ENCODE measurements at places on chromosomes 2 and 18.

GRCh38 chr18:44988821-44989587 is 308.3 kb downstream of the SETBP1 start:
- no peak for DNase-seq

DNA sequence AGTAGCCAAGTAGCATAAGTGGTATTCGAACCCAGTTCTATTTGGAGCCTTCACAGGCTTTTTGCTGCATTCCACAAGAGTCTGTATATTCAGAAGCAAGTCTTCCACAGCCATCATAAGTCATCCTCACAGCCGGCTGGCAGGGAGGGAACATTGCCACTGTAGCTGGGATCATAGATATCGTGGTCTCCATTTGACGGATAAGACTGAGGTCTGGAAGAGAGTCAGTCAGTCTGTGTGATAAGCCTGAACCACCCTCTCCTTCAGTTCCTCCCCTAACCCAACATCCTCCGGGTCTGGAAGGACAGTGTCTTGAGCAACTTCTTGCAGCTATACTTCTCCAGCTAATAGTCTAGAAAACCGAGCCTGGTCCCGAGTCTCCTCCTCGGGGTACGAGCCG is 17.0 kb upstream of the C1QL2 start:
- DNase-seq = no peak

DNA sequence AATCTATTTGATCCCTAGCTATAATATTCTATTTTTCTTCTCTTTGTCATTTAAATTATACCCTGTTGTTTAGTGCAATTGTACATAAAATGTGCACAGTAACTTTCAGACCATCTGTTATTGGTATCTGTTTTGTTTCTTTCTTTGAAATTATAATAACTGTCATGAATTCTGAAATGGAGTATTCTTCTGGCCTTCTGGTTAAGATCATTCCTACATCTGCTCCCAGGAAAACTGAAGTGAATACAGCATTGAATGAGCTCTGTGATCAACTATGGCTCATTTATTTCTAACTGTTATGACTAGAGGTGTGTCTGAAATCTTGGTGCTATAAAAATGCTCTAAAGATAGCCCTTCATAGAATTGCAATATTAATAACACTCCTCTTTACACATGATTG is 788.4 kb upstream of the TMEFF2 start:
- no peak for DNase-seq

DNA sequence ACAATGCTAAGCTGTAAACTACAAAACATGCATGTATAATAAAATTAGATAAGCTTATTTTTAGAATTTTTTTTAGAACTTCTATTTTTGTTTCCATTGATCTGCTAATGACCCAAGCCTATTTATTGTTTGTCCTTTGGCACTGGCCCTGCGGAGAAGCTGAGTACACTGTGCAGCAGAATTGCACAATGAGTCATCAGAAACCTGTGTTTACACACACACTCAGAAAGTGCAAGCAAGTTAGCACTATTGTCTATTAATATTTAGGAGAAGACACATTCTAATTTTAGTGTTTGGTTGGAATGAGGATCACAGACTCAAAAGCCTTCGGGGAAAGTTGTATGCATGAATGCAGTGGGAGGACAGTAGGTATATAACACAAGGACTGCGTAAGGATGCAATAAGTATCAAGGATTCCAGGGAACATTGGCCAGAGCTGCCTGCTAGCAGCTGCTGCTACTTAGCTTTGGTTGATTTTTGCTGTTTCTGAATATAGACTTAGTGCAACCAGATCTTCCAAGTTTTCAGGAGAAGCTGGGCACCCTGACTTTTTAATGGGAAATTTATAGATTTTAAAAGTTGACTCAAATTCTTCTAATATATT is 128.2 kb downstream of the KCNH7 start:
- DNase-seq = no peak

DNA sequence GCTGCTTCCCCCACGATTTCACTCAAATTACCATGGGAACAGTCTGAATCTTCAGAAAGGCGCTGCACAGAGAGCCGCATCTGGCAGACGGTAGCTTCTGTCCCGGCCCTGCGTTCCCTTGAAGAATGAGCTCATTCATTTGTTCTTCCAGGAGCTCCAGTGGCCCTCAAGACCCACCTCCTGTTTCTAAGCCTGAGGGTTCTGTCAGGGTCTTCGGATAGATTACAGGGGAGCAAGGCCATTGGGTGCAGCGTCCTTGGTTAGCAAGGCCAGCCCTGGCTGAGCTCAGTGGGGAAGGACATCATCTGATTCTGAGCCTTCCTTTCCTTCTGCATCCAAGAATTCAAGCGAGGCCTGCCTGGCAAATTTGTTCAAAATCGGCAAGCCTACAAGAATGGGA is 111.9 kb downstream of the PDCL3 start:
- DNase-seq = no peak

GRCh38 chr2:234161932-234162331 is 111.4 kb downstream of the SPP2 start:
- no peak for DNase-seq

DNA sequence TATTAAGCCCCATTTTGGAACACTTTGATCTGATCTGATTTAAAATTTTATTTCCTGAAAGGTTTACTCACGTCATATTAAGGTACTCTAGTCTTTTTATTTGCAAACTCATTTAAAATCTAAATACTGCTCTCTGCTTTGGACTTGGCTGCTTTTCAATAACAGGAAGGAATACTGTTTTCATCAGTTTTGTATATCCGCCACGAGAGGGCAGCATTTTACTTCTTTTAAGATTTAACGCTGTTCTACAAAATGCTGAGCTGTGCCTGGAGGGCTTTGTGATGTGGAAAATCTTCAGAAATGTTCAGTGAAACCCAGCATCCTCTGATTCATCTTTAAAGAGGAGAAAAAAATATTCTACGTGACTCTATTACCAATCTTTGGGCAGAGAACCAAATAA is 37.5 kb upstream of the SLC38A11 start:
- DNase-seq = peak; percentile 58

- no peak for DNase-seq
These were observed 103.1 kb downstream of the ZNF532 start for GRCh38 chr18:58967751-58968254.

DNA sequence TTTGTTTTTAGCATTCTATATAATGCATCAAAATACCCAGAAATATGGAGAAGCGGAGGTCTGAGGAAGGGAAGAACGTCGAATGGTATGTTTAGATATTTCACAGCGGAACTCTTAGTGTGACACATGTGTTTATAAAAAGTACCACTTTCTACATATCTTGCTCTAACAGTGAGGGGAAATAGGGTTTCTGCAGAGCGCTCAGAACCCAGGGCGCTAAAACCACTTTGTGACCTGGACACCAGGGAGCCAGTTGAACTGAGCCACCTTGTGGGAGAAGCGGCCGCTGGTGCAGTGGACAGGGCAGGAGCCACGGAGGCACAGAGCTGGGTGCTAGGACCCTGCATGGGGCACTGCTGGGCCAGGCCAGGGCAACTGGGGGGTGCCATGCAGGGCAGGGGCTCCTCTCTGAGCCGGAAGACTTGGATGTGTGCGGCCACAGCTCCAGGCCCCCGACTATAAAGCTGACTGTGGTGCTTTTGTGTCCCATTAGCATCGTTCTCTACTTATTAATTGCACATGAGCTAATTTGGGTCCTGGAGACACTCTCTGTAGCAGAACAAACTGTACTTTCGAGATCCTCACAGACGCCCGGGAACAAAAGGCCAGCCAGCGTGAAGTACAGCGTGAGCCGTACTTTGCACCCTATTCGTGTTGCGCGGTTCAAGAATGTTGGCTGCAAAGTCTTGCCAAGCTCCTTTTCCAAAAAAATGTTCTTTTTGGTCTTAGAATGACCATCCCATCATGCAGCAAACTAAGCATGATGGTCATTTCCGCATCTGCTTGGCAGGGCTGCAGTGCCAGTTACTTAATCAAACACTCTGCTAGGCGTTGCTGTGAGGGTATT is 151.9 kb upstream of the ALKAL2 start:
- no peak for DNase-seq

GRCh38 chr2:156574112-156574511 is 137.9 kb downstream of the GPD2 start:
- DNase-seq = no peak

GRCh38 chr2:47190188-47190881 is 35.2 kb upstream of the STPG4 start:
- no peak for DNase-seq

DNA sequence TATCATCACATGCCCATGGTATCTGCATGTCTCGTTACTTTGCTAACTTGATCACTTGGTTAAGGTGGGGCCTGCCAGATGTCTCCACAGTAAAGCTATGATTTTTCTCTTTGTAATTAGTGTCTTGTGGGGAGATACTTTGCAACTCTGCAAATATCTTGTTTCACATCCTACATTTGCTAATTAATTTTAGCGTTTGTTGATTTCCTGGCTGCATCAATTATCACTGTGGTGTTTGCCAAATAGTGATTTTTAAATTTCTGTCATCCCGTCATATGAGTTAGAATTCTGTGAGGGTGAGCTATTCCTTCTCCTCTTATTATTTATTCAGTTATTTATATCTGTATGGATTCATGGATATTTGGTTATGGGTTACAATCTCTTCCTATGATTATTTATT is 161.4 kb downstream of the FMNL2 start:
- no peak for DNase-seq

DNA sequence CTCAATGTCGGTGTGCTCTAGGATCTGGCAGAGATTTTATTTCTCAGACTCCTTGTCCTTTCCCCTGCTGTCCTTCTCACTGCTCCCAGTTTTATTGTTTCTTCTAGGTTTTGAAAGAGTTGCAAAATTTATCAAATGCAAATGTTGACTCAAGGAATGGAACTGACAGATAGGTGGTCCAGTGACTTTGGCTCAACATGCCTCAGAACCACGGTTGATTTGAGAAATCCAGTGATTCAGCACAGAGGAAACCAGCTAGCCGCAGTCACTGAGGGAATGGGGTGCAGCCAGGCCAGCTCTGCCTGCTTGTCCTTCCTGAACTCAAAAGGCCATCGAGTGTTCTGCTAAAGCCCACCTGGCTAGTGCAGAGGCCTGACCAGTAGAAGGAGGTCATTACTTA is 125.7 kb upstream of the LYPD6 start:
- no peak for DNase-seq

- no peak for DNase-seq
These were observed 75.9 kb upstream of the TCF4 start for GRCh38 chr18:55663891-55664290.

DNA sequence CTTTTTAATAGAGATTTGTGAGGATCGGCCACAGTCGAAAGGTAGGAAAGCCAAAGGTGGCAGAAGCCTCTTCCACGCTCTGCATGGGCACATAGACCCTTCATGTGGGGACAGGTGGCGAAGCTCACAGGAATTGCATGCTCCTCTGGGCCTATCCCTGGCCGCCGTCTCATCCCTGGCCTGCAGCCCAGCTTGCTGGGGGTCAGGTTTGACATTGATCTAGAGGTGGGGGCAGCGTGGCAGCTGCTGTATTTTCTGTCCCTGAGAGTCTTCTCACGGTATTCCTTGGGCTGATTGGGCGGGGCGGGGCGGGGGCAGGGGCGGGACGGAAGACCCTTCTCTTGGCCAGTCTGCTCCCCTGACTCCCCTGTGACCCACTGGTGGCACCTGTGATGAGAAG is 48.9 kb downstream of the STK25 start:
- no peak for DNase-seq

DNA sequence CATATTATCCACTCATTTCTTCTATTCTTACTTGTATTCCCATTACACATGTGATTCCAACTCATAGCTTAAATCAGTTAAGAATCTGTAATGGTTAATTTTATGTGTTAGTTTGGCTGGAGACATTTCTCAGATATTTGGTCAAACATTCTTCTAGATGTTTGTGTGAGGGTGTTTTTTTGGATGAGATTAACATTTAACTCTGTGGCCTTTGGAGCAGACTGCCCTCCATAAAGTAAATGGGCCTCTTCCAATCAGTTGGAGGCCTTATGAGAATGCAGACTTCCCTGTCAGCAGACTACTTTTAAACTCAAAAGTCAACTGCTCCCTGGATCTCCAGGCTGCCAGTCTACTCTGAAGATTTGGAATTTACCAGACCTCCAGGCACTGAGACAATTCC is 976.8 kb upstream of the ACVR2A start:
- no peak for DNase-seq

GRCh38 chr2:187362151-187362550 is 85.9 kb downstream of the CALCRL start:
- no peak for DNase-seq

GRCh38 chr2:1633936-1634587 is 110.3 kb downstream of the PXDN start:
- no peak for DNase-seq

- peak; percentile 37 for DNase-seq
These were observed 10.4 kb downstream of the CHMP3 start for GRCh38 chr2:86552889-86553288.

DNA sequence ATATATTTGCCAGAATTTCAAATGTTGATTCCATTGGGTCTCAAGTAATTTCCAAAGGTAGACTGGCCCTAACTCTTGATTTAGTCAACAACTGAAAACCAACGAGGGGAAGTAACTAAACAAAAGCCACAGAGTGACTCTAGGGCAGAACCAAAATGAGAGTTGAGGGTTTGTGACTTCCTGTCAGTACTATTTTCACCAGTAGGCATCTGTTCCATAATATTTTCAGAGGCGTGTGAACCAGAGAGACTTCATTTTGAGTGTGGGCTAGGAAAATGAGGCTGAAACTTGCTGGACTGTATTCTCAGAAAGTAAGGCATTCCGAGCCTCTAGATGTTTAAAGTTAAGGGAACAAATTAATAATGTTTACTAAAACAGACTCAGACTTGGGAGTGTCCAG is 70.6 kb downstream of the GDF7 start:
- no peak for DNase-seq

GRCh38 chr2:7625392-7626138 is 708.4 kb downstream of the RNF144A start:
- DNase-seq = no peak

GRCh38 chr2:190202604-190203003 is 117.0 kb downstream of the HIBCH start:
- no peak for DNase-seq

Measured in activated naive CD4-positive, alpha-beta T cell treated with anti-CD3 and anti-CD28 coated beads, Interleukin-2, amount 10 ng/mL, durations not matched to agents 7 days and 5 days (primary cell).